T-helper 9 cell (primary cell): ENCODE measurements at places on chromosomes 3 and 15.
A peak's percentile ranks its signal among the peaks of the same experiment; 100 is the strongest.

DNA sequence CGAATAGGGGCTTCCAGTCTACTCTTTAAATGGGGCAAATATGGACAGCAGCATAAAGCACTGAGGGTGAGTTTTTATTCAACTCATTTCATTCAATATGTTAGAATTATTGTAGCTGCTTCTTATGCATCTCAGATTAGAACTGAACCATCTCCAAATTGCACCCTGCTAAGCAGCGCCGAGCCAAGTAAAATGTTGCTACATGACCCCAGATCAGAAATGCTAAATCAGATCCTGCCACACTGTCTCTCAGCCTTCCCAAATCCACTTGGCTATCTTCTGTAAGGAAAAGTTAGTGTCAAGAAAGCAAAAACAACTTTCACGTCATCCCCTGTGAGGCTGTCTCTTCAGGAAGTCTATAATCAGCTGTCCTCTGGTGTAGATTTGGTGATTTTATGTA lies 293.2 kb downstream of the CNTN4 start:
- DNase-seq: no peak

- no peak for DNase-seq
Measured at GRCh38 chr3:4038351-4038750, 239.1 kb downstream of the LRRN1 start.

GRCh38 chr15:68875377-68876116 lies 54.8 kb upstream of the SPESP1 start:
- DNase-seq: peak; percentile 95

DNA sequence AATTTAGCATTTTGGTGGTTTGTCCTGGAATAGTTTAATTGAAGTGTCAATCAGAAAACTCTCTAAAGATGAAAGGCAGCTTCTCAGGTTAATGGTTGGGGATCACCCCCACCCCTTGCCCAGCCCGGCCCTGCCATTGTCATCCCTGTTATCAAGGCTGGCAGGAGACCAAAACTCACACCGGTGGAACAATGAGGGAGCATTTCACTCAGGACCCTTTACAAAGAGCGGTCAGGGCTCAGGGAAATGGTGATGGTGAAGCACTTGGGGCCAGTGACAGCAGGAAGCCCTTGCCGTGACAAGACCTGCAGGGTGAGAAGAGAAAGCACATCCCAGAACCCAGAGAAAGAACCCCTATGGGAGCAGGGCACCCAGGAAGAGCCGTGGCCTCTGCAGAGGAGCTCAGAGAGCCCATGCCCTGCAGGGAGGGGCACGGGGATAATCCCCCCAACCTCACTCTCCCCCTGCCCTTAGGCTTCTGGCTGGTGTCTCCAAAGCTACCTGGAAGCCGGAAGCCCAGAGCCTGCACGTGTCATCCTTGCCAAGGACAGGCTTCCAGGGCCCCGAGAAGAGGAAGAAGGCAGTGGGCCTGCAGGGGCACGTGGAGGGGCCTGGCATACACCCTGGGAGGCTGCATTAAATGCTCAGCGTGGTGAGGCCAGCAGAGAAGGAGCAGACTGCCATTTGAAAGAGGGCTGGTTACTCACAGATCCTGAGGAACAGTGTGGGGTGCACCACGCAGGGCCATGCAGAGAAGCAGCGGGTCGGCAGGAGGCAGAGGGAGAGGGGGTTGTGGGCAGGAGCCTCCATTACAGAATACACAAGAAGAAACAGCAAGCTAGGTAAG lies 80.6 kb upstream of the PRR20G start:
- no peak for DNase-seq

- DNase-seq: peak; percentile 59
Measured at GRCh38 chr15:98853161-98853560, 154.4 kb downstream of the PGPEP1L start.

- DNase-seq: no peak
Measured at GRCh38 chr3:1703169-1703568, 395.5 kb upstream of the CNTN4 start.

- DNase-seq: no peak
Measured at GRCh38 chr15:75508840-75509532, 57.5 kb upstream of the SIN3A start.

DNA sequence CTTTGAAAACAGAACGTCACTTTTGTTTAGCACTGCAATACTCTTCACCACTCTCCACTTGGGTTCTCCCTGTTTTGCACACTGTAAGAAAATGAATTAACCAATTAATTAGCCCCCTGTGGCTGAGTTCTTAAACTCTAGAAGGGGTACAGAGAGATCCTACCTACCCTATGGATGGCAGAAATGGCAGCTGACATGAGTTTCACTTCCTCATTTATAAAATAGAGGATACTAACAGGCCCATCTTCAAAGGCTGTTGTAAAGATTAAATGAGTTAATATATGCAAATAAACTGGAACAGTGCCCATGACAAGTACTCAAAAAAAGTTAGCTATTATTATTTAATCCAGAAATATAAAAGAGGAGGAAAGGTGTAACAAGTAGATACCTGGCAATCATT lies 36.9 kb downstream of the SUCLG2 start:
- DNase-seq: no peak

DNA sequence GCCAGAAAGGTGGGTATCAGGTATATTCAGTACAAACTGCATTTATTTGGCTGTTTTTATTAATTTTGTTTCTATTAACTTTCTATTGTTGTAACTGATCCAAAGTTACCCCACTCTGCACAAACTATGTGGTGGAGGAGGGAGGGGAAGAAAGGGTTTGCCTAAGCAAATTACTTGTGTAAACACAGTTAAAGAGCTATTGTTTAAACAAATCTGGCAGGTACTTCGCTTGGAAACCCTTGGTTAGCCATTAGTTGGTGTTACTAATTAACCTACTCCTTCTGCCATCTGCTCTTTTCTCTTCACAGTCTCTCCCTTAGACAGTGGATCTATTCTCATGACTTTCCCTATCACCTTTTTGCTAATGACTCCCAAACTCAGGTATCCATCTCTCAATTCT lies 328.4 kb upstream of the NECTIN3 start:
- DNase-seq: no peak
